ENCODE measurements at places on chromosomes 1 and 21.

GRCh38 chr1:66223681-66224080, 310.3 kb upstream of the SGIP1 start:
- DNase-seq: no peak

DNA sequence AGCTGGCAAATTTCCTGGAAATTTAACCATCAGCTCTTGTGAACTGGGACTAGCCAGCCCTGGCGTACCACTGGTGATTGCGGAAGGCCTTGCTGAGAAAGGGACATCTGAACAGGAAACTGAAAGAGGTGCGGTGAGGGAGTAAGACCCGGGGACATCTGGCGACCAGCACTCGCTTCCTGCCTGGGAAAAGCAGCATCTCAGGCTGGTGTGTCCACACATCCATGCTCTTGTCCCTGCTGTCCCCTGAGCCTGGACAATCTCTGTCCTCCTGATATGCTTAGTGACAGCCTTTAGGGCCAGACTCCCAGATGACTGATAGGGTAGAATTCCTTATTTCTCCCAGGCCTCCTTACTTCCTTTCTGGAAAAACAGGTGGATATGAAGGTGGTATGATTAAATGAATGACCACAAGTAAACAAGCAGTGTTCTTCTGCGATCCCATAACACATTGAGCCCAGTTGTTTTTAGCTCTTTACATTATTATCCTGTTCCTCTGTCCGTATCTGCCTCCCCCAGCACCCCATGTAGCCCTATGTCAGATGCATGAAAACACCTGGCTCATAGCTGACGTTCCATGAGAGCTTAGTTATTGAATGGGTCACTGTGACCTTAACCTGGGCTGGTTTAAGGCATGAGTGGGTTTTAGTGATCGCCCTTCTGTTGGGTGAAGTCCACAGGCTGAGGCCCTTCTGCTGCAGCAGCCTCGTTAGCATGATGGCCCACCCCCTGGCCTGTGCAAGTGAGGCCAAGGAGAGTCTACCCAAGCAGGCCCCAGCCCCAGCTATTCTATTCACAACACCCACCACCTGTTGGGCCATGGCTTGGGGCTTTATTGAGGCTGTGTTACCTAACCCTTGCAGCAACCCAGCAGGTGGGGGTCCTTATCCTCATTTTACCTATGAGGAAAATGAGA, 76.1 kb upstream of the GADD45A start:
- DNase-seq: no peak

GRCh38 chr1:39159224-39160036, 45.1 kb upstream of the MACF1 start:
- DNase-seq: no peak

GRCh38 chr21:31566064-31566463, 93.4 kb upstream of the SOD1 start:
- DNase-seq: no peak

GRCh38 chr21:44686000-44686781, 4.2 kb upstream of the KRTAP12-1 start:
- no peak for DNase-seq

DNA sequence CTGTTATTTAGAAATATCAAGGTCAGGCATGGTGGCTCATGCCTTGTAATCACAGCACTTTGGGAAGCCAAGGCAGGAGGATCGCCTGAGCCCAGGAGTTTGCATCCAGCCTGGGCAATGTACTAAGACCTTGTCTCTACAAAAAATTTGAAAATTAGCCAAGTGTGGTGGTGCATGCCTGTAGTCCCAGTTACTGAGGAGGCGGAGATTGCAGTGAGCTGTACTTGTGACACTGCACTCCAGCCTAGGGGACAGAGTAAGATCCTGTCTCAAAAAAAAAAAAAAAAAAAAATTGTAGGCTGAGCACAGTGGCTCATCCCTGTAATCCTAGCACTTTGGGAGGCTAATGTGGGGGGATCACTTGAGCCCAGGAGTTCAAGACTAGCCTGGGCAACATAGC, 45.3 kb downstream of the PIK3CD start:
- no peak for DNase-seq

DNA sequence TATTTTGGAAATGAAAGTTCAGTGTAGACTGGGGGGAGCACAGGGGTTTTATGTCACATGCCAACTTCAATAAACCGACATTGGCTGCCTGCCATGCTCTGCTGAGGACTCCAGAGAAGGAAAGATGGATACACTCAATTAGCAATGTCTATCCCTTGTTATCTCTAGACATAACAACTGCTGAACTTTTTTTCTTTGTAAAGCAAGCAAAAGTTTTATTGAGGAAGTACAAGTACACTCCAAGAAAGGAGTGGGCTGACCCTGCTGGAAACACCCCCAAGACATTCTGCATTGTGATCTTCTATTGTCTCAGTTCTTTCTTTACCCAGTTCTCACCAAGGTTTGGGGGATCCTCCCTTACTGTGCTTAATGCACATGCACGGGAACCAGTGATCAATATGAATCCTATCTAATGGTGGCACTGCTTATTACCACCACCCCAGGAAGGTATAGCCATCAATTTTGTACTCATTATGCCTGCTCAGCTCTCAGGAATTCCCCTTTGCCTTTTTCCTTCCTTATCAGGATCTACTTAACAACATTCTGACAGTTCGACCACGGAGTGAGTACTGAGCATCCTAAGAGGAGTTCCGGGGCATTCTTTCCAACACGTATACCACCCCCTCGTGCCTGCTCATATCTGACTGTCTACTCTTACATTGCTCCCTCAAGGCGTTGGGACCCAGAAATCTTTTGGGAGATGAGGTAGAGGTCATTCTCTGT, 28.7 kb downstream of the SYNJ1 start:
- no peak for DNase-seq

- no peak for DNase-seq
Measured at GRCh38 chr21:45997205-45997494, 15.6 kb downstream of the COL6A1 start.

GRCh38 chr1:26844424-26845196, 18.1 kb downstream of the ZDHHC18 start:
- DNase-seq: no peak

Data from fibroblast of skin of left biceps (primary cell).